ENCODE measurements at places on chromosomes 5 and 9.

GRCh38 chr9:129678844-129679243 lies 13.4 kb downstream of the PRRX2 start:
- DNase-seq = no peak

DNA sequence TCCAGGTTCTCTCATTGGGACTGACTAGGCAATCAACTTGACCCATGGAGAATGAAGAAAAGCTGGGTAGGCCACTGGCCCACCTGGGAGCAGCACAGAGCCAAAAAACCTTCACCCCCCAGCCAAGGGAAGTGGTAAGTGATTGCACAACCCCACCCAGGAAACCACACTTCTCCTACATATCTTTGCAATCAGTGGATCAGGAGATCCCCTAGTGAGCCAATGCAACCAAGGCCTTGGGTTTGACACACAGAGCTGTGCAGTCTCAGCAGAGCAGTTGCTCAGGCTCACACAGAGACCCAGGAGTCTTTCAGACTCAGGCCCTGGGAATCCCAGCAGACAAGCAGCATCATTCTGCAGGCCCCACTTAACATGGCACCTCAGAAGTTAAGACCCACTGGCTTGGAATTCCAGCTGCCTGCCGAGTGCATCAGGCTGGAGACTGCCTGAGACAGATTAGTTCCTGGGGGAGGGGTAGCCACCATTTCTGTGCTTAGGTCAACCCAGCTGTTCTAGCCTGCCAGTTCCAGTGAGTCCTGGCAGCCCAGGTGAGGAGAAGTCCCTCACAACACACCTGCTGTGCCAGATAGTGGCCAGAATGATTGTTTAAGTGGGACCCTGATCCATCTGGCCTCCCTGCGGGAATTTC lies 136.4 kb downstream of the SAXO1 start:
- DNase-seq = no peak

GRCh38 chr5:155259648-155260047 lies 246.1 kb downstream of the KIF4B start:
- no peak for DNase-seq

GRCh38 chr5:170503990-170504596 lies at the start of gene KCNIP1:
Gene KCNIP1 (plus strand): TSS chr5:170504020.
- DNase-seq = peak; percentile 47

DNA sequence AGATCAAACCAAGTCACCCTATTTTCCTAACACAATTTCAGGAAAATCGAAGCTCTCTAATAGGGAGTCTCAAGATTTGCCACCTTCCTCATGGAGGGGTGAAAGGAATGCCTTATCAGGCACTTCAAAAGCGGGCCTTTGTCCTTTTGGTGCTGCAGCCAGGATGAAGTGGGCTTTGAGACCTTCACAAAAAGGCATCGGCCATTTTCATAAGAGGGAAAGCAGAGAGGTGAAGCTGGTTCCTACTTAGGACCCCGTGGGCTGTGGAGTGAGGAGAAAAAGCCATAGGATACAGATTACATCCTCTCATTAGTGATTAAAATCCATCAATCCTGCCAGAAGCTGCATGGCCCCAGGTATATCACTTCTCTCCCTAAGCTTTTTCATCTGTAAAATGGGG lies 859 bp downstream of the CDKN2AIPNL start:
- no peak for DNase-seq

DNA sequence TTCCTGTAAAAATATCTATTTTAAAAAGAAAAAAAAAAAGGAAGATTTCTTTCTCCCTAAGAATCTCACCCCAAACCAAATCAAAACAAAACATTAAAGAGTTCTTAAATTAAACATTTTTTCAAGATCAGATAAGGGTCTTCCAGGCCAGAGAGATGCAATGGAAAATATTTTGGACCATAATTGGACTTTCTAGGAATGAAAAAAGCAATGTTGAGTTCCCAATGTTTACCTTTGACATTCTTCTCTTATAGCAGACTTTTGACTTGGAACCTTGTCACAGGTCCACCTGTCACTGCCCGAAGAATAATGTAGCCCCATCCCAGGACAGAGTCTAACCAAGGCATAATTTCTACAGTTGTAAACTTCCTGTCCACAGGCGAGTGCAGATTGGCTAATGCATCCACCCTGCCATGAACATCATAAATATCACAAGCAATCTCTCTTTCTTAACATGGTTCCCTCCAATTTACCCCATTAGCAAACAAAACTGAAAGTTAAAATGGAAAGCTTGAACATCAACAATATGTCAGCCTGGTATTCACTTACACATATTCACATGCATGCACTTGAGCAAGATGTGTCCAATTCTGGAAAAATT lies 121.7 kb upstream of the ZNF366 start:
- DNase-seq = no peak

DNA sequence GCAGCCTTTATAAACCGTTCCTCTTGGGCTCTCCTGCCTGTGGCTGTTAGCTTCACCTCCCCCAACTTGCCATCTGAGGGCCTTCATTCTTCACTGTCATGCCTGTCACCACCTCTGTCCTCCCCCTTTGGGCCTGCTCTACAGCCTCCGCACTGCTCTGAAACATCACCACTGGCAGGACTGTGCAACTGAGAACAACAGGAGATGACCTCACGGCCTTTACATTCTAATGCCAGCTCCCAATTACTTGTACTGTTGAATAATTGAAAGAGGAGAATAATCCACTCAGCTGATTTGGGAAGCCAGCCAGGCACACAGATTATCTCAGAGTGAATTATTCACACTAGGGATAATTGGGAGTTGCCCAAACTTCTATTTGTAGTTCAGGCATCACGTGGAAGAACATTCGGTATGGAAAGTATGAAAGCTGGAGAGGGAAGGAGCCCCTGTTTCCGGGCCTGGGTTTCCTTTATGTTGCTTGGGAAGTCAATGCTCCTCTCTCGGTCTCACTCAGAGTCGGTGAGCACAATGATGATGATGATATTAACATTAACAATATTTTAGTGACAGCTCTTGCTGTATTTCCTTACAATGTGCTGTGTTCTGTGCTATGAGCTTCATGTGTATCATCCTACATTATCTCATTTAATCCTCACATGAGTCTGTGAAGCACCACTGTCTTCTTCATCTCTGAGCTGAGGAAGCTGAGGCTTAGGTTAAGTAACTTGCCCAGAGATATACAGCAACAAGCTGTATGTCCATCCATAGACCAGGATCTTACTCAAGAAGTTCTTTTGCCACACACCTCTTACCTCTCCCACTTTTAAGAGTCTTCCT lies 99.3 kb upstream of the LRRTM2 start:
- no peak for DNase-seq

GRCh38 chr9:24552526-24553182 lies 7.0 kb upstream of the IZUMO3 start:
- no peak for DNase-seq

DNA sequence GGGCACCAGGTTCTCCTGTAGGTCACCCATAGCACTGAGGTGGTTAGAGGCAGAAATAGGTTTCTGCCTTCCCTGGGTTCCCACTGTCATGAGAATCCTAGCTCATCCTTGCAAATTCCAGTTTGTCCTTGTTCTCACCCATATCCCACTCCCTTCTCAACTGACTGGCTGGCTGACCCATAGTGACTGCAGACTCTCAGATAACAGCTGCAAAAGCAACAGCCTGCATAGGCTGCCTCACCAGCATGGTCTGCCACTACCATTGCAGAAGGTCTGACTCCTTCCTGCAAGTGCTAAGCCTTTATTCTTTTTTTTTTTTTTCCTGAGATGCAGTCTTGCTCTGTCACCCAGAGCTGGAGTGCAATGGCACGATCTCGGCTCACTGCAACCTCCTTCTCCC lies 194.0 kb downstream of the SEMA6A start:
- no peak for DNase-seq

GRCh38 chr5:137753691-137754187 lies 424 bp downstream of the HNRNPA0 start:
- peak; percentile 16 for DNase-seq
